Activated CD4-positive, alpha-beta memory T cell treated with anti-CD3 and anti-CD28 coated beads for 36 hours (primary cell): ENCODE measurements at places on chromosomes 2 and 18. TPM values are rescaled to one million over a fixed set of nuclear protein-coding genes. Genes with fewer than 3 reads are reported as not detected.

DNA sequence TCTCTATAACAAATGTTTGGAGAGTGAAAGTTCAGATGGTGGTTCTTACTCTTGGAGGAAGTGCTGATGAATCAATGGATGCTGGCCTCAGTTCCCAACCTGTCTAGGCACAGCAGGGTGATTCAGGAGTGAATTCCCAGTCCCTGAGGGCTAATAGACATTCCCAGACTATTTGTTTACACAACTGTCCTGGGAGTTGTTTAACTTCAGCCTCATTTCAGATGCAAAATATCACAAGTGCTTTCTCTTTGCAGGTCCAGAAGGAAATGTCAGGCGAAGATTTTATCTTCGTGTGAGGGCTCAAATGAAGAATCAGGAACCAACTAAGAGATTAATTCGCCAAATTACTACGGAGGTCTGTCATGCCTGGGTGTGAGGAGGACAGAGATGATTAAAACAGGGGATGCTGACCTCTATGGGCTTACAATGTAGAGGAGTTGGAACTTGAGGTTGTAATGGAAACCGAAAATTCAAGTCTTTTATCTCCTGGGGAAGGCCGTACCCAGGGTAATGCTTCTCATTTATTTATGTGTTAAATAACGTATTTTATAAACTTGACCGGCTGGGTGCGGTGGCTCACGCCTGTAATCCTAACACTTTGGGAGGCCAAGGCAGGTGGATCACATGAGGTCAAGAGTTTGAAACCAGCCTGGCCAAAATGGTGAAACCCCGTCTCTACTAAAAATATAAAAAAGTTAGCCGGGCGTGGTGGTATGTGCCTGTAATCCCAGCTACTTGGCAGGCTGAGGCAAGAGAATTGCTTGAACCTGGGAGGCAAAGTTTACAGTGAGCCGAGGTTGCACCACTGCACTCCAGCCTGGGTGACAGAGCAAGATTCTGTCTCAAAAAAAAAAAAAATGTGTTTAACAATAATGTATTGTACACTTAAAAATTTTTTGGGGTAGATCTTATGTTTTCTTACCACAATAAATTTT is 38.7 kb upstream of the SLC1A4 start:
- peaks cover 1% of the 10 kb centered on the region for H3K36me3 ChIP-seq
- peaks cover 22% of the 10 kb centered on the region for H3K4me1 ChIP-seq
- H3K27me3 ChIP-seq, result no peaks in the 10 kb centered on the region
- H3K4me3 ChIP-seq, result no peak overlapping the region
- DNase-seq, result no peak

DNA sequence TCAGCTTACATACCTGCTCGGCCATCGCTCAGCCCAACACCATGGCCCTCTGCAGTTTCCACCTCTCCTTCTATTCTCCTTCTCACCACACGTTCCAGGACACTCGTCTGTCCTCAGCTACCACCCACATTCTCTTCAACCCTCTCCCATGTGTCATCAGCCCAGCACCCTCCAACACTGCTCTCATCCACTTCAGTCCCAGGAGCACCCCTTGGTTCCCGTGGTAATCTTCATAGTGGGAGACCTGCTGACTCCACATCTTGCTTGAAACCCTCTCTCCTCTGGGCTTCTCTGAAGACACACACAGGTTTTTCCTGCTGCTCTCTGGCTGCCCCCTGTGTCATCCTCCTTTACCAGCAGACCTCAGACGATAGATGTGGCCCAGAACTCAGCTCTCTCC is 228.7 kb downstream of the GBX2 start:
- H3K4me1 ChIP-seq, result no peaks in the 10 kb centered on the region
- no peak for DNase-seq
- H3K4me3 ChIP-seq, result no peak overlapping the region
- H3K36me3 ChIP-seq, result no peaks in the 10 kb centered on the region
- H3K27ac ChIP-seq, result no peak overlapping the region

DNA sequence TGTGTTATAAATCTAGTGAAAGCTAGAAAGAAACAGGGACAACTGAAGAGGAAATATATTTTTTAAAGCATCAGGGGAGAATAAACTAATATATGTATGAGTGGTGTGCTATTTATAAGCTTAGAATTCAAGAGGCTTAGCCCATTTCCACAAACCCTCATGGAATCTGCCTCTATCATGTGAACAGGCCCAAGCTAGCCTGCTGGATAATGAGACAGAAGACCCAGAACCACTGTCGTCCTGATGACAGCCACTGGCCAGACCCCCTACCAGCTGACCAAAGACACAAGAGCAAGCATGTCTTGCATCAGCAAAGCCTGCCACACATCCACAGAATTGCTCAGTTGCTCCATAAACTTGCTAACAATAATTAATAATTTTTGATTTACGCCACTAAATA is 382.3 kb upstream of the NXPH2 start:
- no peak overlapping the region for H3K4me3 ChIP-seq
- H3K27ac ChIP-seq, result no peak overlapping the region
- H3K4me1 ChIP-seq, result no peaks in the 10 kb centered on the region
- no peak for DNase-seq
- no peaks in the 10 kb centered on the region for H3K36me3 ChIP-seq

GRCh38 chr18:25164211-25164847 is 187.6 kb downstream of the ZNF521 start:
- H3K4me1 ChIP-seq, result peaks cover 22% of the 10 kb centered on the region
- no peak overlapping the region for H3K27ac ChIP-seq
- H3K4me3 ChIP-seq, result peak overlapping the region; percentile 38
- no peaks in the 10 kb centered on the region for H3K27me3 ChIP-seq
- DNase-seq, result no peak

GRCh38 chr18:36450264-36450663 is 152.8 kb downstream of the FHOD3 start:
- no peak overlapping the region for H3K27ac ChIP-seq
- DNase-seq, result no peak
- H3K36me3 ChIP-seq, result no peaks in the 10 kb centered on the region

DNA sequence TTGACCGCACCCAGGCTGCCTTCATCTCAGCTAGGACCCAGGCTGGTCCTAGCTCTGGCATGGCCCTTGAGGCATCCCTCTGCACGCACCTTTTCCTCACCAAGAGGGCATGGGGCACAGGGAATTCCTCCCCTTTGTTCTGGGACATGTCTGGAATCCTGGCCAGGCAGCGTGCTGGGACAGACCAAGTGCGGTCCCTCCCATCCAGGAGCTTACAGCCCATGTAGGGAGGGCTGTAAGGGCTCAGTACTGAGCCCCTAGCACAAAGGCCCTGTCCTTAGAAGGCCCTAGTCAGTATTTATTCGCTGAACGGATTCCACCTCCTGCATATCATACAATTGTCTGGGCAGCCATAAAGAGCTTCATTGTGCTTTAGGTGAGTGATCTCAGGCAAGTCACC is 3.0 kb downstream of the TMEM37 start:
- H3K4me1 ChIP-seq, result peaks cover 5% of the 10 kb centered on the region
- peaks cover 34% of the 10 kb centered on the region for H3K27me3 ChIP-seq
- no peak overlapping the region for H3K27ac ChIP-seq
- H3K36me3 ChIP-seq, result no peaks in the 10 kb centered on the region

GRCh38 chr2:214774108-214774507 is 35.4 kb downstream of the BARD1 start:
- DNase-seq, result no peak
- H3K27ac ChIP-seq, result no peak overlapping the region
- H3K4me1 ChIP-seq, result no peaks in the 10 kb centered on the region
- H3K4me3 ChIP-seq, result no peak overlapping the region
- peaks cover 32% of the 10 kb centered on the region for H3K36me3 ChIP-seq
- H3K27me3 ChIP-seq, result no peaks in the 10 kb centered on the region

DNA sequence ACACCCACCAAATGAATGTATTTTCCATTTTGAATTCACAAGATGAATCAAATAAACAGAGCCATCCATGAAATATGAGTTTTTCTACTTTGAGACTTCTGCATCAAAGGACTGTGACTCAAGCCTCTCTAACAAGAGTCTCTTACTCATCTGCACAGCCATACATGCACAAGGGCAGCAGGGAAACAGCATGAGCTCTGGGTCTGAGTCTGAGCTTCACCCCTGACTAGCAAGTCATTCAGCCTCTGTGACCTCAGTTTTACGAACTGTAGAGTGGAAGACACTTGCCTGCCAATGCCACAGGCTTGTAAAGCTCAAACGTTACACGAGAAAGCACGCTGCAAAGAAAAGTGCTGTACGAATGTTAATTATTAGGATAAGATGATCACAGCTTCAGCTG is 42.9 kb downstream of the MREG start:
- H3K27ac ChIP-seq, result peak overlapping the region; percentile 58
- H3K27me3 ChIP-seq, result no peaks in the 10 kb centered on the region
- H3K4me3 ChIP-seq, result no peak overlapping the region
- H3K36me3 ChIP-seq, result peaks cover 17% of the 10 kb centered on the region

ALMS1 gene
- 20.4 TPM for total RNA-seq

STPG4 gene
- not detected for total RNA-seq

GLI2 gene
- total RNA-seq, result not detected

CGREF1 gene
- 2.9 TPM for total RNA-seq
